ENCODE measurements at places on chromosomes 7 and 10. TPM values are rescaled to one million over a fixed set of nuclear protein-coding genes. Genes with fewer than 3 reads are reported as not detected.

HMX3 gene
- 0.39 TPM for total RNA-seq

- no peak for DNase-seq
Observed at GRCh38 chr7:7254908-7255307, 72.6 kb downstream of the C1GALT1 start.

DNA sequence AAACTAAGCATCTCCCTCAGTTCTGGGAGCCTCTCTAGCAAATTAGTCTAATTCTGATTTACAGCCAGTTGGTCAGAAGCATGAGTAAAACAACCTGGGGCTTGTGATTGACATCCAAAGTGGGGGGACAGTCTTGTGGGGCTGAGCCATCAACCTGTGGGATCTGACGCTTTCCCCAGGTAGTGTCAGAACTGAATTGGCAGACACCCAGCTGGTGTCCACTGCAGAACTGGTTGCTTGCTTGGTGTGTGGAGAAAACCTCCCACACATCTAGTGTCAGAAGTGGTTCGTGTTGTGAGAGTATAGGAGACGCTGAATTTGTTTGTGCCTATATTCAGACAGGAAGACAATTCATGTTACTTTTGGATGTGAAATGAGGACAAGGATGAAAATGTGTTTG is 92.2 kb upstream of the PDCD4 start:
- DNase-seq, result no peak

- DNase-seq, result no peak
Observed at GRCh38 chr7:135454060-135454459, 55.8 kb downstream of the CNOT4 start.

GBX1 gene
- total RNA-seq, result not detected

All from T-helper 17 cell (primary cell).